NAMALWA (cell line): ENCODE measurements at places on chromosomes 1 and 21.

- no peak for DNase-seq
These were observed 302.6 kb downstream of the AJAP1 start for GRCh38 chr1:4957027-4957426.

GRCh38 chr1:113941245-113941559 is 12.1 kb downstream of the HIPK1 start:
- DNase-seq, result no peak

DNA sequence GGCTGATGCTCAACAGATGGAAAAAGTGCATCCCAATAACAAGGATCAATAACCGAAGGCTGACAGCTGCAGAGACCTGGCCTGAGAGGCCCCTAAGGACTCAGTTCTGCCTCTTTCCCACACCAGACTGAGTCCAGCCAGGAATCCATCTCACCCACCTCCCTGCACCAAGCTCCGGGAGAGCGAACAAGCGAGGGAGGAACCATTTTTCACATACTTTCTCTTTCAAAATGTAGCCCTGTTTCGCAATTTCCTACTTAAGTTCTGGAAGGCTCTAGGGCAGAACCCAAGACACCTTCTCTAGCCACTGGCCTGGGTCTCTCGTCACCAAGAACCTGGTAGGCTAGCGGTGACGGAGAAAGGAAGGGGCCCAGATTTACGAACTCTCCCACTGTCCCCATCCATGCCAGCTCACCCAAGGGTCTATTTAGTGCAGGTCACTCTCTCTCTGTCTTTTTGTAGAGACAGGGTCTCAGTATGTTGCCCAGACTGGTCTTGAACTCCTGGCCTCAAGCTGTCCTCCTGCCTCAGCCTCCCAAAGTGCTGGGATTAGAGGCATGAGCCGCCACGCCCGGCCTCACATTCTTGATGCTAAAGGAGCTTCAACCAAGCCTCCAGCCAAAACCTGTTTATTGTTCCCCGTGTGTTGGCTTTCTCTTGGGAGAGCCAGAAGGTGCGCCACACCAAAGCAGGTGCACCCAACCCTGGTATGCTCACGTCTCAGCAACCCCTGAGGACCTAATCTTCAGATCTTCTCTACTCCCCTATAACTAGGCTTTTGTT is 10.9 kb upstream of the GNL2 start:
- no peak for DNase-seq

- DNase-seq, result no peak
These were observed 11.6 kb upstream of the PM20D1 start for GRCh38 chr1:205861540-205861939.

DNA sequence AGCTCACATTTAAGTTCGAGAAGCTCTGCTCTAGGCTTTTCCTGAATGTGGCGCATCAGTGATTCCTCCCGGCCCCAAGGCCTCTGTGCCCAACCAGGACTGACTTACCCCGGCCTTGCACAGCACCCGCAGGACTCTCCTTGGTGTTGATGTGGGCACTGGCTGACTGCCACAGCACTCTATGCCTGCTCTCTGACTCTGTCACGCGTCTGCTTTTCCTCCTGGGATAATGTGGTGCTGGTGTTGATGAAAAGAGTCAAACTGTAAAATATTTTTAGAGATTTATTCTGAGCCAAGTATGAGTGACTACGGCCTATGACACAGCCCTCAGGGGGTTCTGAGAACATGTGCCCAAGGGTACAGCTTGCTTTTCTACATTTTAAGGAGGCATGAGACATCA is 15.5 kb upstream of the SLC2A5 start:
- DNase-seq, result no peak

GRCh38 chr21:37932936-37933335 is 16.7 kb upstream of the KCNJ6 start:
- DNase-seq, result no peak

DNA sequence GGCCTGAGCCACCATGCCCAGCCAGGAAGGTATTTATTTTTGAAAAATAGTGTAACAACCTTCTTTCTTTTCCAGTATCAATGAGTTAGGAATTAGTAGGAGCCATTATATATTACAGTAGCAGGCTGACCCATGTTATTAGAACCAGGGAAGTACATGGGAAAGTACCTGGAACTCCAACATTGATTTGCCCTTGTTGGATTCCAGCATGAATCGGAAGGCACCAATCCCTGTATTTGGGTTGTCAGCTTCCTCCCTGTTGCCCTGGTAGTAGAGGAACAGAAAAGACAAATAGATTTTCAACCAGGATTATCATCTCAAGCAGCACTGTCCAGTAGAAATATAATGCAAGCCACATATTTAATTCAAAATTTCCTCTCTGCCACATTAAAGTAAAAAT is 10.2 kb upstream of the RBM8A start:
- DNase-seq, result no peak

GRCh38 chr21:41719691-41720090 is 47.2 kb downstream of the RIPK4 start:
- no peak for DNase-seq

GRCh38 chr1:53462769-53463501 is 3.7 kb downstream of the DMRTB1 start:
- DNase-seq, result no peak

DNA sequence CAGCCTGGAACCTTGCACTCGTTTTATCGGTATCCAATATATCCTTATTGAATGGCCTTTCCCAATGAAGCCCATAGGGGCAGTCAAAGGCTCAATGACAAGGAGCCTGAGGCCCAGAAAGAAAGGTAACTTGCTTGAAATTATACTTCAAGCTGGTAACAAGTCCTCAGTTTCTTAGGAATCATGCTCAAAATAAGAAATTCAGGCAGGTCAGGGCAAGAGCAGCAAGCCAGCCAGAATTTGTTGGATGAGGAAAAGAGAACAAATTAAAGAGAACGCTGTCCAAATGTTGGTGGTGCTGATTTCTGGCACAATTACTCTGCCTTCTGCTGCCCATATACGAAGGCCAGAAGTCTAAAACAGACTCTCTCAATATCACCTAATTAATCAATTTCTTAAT is 77.6 kb downstream of the DDX20 start:
- DNase-seq, result no peak

- DNase-seq, result no peak
These were observed 537.3 kb upstream of the PLXNA2 start for GRCh38 chr1:208781391-208782045.

GRCh38 chr1:37486680-37487618 is 12.6 kb downstream of the ZC3H12A start:
- peak; percentile 69 for DNase-seq

- no peak for DNase-seq
These were observed 2.2 kb downstream of the PGBD5 start for GRCh38 chr1:230423951-230424350.

DNA sequence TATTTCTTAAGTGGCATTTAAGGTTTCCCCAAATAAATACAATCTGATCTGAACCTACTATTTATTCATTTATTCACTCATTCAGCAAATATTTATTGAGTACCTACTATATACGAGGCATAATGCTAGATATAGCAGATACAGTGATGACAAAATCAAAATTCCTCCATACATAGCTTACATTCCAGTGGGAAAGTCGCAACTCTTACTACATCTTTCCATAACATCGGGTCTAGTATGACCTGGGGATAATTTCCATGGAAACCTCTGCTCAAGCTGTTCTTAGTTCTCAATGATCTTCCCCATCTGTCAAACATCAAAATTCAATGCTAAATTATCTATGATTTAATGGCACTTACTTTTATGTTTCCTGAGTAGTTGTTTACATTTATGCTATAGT is 70.8 kb upstream of the PRKACB start:
- no peak for DNase-seq
